Osteocyte (in vitro differentiated cells): ENCODE measurements at places on chromosomes 6 and 20. TPM values are rescaled to one million over a fixed set of nuclear protein-coding genes. Genes with fewer than 3 reads are reported as not detected.
A peak's percentile ranks its signal among the peaks of the same experiment; 100 is the strongest.

WFDC5 gene
- not detected in 2 replicates for total RNA-seq

OCSTAMP gene
- not detected in 2 replicates for total RNA-seq

EFHC1 gene
- total RNA-seq: 28.9 and 33.8 TPM in 2 replicates

DNA sequence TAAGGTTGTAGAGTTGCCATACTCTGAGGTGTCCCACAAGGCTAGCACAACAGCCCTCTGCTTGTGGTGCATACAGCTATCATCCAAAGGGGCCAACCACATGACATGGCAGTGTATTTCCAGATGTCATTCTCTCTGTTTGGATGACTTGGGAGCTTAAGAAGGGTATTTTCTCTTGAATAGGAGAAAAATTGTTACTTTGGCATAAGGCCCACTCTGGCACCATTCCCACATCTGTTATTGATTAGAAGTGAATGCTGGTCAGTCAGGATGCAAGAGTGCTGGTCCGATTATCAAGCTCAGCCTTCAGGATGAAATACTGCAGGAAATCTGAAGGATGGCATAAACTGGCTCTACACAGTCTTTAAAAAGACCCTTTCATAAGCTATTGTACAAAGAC is 83.6 kb upstream of the C20orf144 start:
- peak; percentile 87 for DNase-seq

GRCh38 chr20:17762873-17763557 is 63.2 kb downstream of the BANF2 start:
- no peak for DNase-seq

GRCh38 chr6:15285682-15286294 is 39.9 kb downstream of the JARID2 start:
- no peak for DNase-seq

- DNase-seq: no peak
Observed at GRCh38 chr6:109102762-109103161, 7.5 kb downstream of the CEP57L1 start.

- DNase-seq: no peak
Observed at GRCh38 chr6:43129434-43130194, 41.5 kb upstream of the SRF start.
